ENCODE measurements at places on chromosomes 2 and 18.
A peak's percentile ranks its signal among the peaks of the same experiment; 100 is the strongest.

DNA sequence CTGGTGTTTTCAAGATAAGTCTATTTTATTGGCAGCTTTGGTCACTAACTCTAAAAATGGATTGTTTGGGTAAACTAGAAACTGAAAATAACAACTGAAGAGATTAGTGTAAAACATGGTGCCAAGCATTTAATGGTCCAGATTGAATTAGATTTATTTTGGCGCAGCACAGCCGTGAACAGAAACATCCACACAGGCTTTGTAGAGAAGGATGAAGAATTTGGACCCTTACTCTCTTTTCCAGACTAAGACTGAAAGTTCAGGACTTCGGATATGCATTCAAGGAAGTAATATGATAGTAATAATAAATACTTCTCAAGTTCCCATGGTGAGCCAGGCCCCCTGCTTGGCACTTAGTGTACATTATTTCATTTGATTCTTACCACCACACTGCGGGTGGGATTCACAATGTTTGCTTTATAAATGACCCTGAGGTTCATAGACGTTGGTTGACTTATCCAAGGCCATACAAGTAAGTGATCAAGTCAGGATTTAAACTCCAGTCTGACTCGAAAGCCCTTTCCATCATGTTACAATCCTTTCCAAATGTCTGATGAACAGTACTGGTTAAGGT lies 54.2 kb upstream of the ITGB6 start:
- DNase-seq = no peak

- no peak for DNase-seq
Observed at GRCh38 chr2:200443916-200444315, 66.0 kb downstream of the KCTD18 start.

- no peak for DNase-seq
Observed at GRCh38 chr18:49081511-49082155, 130.9 kb upstream of the SMAD7 start.

DNA sequence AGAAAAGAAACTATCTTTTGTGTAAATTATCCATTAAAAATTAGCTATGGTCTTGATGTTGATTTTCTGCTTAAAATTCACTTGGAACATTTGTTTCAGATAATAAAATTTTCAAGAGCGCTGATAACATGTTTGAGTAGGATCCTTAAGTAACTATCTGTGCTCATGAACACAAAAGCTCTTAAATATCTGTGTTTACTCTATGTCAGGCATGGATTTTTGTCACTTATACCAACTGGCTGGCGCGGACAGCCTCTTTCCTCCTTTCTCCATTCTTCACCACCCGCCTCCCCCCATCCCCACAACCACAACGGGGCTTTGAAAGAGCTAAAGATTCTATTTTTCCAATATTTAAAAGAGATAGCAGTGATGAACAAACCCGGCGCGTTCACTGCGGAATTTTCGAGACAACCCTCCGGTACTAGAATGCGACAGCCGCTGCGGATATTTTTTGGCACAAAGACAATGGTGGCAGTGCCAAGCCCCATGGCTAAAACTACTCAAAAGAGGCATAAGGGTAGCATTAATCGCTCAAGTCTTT lies 181.5 kb downstream of the TCF4 start:
- DNase-seq = peak; percentile 54

DNA sequence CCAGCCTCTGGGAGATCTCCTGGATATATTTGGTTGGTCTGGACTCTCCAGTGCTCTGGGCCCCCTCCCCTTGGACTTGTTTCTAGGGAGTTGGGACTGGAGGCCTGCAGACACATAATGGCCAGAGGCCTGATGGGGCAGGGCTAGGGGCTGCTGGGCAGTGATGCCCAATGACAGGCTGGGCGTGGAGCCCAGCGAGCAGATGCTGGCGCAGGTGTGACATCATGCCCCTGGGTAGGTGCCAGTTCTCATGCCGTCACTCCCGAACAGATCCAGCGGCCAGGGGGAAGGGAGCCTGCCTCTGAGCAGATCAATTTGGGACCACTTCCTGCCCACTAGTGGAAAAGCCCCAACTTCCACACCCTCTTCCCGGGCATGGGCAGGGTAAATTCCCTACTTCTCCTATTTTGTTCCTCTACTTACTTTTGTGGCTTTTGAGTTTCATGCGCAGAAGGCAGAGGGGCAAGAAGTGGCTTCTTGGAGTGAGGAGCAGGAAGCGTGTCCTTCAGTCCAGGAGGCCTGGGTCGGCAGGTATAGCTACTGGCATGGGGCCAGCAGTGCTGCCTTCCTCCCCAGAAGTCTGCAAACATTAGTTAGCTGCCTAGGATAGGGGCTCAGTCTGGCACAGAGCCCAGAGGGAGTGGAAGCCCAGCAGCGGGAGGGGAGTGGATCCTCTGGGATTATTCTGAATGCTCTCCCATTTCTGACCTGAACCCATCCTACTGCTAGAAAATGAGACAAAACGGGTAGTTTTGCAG lies 6.1 kb downstream of the MPV17 start:
- no peak for DNase-seq

- no peak for DNase-seq
Observed at GRCh38 chr18:79067611-79068010, 1.6 kb upstream of the ATP9B start.

GRCh38 chr18:54192900-54193299 lies 31.6 kb downstream of the MBD2 start:
- DNase-seq = no peak

DNA sequence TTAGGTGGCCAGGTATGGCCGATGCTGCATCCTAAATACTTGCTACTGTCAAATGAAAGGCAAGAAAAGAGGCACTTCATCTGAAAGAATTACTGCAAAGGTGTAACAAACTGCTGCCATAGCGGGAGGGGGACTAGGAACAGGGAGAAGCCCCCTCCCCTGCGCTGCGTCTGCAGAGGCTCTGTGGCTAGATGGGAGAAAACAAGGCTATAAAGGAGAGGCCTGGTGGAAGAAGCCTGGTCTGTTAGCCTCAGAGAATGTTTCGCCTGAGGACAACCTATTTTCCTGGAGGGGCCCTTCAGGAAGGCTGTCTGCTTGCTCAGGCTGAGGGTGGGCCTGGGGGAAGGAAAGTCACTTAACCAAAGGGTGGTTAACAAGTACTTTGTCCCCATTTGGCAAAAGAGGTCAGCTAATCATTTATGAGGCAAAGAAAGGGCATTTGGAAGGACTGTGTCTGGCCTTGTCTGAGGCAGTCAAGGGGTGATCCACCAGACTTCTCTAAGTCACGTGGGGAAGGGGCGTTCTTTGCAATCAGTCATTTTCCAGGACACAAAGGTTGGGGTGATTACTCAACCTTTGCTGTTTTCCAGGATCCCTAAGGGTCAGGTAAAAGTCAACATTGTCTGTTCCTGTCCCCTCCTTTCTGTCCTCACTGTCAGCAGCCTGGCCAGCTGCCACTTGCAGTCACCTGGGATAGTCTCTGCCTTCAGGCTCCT lies 103.0 kb upstream of the TMEM200C start:
- no peak for DNase-seq

- no peak for DNase-seq
Observed at GRCh38 chr2:10839813-10840212, 27.2 kb upstream of the PDIA6 start.

- DNase-seq = no peak
Observed at GRCh38 chr2:215680605-215681598, 245.0 kb upstream of the FN1 start.

DNA sequence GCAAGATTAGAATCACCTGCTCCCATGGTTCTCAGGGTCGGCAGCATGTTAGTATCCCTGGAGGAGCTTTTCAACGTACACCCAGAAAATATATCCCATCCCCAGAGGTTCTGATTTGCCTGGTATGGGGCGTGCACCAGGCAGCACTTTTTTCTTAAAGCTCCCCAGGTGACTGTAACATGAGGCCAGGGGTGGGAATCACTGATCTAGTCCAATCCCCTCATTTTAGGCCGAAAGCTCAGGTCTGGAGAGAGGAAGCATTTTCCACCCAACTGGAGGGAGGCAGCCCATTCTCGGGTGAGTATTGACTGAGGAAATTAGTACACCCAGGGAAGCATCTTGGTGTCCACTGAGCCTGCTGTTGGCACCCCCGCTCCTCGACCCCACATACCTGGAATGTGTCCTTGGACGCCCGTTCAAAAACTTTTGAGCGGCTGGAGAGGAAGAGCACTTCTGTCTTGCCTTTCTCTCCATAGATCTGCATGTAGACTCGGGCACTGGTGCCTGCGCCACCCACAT lies 94.3 kb downstream of the LOXHD1 start:
- DNase-seq = no peak

DNA sequence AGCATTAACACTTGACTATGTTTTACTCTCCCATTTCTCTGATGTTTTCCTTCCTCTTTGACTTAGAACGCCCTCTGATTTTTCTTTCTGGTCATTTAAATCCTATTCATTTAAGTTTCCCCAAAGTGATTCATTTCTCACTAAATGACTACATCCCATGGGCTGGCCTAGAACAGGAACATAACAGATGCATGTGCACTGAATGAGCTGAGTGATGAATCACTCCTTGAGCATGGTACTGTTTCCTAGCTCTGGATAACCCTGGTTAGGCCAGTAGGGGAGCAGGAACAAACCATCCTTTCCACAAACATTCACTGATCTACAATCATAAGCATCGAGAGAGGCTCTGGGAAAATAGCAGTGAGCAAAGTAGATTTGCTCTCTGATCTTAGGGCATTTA lies 221.9 kb upstream of the SETBP1 start:
- no peak for DNase-seq

GRCh38 chr2:100606726-100607343 lies 44.0 kb downstream of the PDCL3 start:
- DNase-seq = no peak

GRCh38 chr2:197498937-197499593 lies 575 bp downstream of the HSPD1 start:
- peak; percentile 78 for DNase-seq

Measured in right hindlimb (tissue), 1 donor.